ENCODE measurements at places on chromosomes 7 and 10.

- no peak for DNase-seq
Observed at GRCh38 chr7:159195946-159196345, 51.3 kb upstream of the VIPR2 start.

DNA sequence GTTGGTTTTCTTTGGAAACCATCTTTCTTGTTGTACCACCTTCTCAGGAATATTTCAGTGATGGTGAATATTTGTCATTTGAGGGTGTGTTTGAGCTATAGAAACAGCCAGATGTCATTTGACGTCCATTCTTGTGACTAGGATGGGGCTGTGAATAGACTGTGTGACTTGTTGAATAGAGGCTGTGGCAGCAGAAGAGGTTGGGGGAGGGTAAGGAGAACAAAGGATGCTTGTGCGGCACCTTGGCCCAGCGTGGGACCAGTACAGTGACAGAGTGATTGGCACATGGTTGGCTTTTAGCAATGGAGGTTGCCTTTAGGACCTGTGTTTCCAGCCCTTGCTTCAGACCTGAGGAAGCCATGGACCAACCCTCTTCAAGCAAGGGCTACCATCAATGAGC lies 11.3 kb downstream of the DMBT1 start:
- DNase-seq: no peak

DNA sequence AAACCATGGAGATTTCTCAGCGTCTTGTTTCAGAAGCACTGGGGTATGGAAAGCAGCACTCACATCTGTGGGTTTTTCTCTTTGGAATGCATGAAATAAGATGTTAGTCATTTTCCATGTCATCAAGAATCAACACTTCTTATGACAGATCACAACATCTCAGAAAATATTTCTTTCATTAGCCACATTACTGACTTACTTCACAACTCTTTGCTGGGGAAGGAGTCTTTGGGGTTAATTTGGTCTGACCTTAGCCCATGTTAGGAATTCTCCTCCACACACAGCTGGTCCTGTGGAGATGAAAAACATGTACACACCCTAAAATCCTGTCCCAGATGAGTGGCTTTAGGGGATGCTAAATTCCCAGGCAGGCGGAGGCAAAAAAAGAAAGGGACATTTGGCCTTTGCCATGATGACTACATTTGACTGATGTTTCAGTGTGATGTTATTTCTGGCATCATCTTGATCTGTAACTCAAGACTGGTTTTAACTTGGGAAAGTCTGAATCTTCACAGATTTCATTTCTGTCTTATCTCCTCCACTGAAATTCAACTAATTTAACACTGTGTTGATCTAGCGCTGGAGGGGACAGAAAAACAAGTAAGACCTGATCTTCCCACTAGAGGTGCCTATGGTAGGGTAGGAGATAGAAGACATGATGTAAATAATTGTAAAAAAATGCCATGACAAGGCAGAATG lies 363.2 kb downstream of the PRPF18 start:
- no peak for DNase-seq

DNA sequence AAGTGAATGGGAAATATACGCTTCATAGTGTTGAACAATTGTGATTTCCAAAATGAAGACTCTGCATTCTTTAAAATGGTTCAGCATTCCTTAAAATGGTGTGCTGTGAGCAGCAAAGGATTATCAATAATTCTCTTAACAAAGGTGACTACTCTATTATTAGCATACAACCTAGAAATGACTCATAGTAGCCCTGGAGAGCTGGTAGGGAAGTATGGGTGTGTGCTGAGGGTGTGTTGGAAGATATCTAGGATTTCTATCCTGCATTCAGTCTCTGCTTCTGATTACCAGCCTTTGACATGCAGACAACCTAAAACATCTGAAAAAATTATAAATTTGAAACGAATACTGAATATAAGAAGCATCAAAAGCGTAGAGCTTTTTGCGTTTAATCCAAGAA lies 72.5 kb downstream of the SEMA3D start:
- DNase-seq: no peak

DNA sequence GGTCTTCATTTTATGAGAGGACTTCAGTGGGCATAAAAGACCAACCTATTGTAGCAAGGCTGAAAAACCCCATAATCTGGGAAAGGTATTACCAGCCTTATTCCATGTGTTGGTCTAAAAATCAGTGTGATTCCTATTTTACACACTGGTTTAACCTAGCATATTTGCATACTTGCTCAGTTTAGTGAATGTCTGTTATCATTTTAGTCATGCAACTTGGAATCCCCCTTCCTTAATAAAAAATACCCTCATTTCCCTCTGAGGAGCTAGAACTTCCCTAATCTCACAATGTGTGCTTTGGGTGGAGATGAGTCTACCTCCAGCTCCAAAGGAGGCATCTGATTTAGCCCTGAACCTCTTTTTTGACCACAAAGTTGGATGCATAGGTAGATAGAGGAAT lies 312.8 kb upstream of the SORCS1 start:
- DNase-seq: no peak

- DNase-seq: no peak
Observed at GRCh38 chr10:78441010-78441409, 407.3 kb downstream of the RPS24 start.

- DNase-seq: no peak
Observed at GRCh38 chr7:67422601-67423000, 426.0 kb downstream of the TYW1 start.

GRCh38 chr10:97378933-97379921 lies 21.9 kb downstream of the RRP12 start:
- no peak for DNase-seq

GRCh38 chr10:76026176-76026771 lies 594.9 kb downstream of the LRMDA start:
- DNase-seq: no peak

GRCh38 chr7:2215851-2216250 lies 16.9 kb downstream of the MAD1L1 start:
- no peak for DNase-seq

GRCh38 chr7:129163875-129164544 lies 19.5 kb downstream of the TSPAN33 start:
- DNase-seq: no peak

DNA sequence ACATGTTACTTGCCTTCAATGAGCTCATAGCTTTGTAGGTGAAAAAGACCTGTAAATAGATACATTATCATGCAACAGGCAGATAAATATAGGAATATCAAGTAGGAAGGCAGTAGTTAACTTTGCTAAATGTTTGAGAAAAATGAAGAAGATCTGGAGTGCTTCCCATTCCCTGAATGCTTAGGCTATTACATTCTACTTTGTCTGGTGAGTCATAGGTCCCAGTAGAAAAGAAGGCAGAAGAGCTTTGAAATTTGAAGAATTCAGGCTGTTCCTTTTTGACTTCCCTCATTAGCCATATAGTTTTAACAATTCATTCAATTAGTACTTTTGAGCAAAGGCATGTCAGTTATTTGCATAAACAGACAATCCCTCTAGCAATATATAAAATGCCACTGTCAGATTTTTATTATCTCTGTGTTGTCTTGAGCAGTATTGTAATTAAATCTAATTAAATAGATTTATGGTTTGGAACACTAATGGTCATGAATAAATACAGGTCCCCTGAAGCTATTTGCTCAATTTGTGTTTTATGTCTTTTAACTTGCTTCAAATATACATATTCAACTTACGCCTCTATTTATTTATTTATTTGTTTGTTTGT lies 875.0 kb downstream of the REEP3 start:
- no peak for DNase-seq

DNA sequence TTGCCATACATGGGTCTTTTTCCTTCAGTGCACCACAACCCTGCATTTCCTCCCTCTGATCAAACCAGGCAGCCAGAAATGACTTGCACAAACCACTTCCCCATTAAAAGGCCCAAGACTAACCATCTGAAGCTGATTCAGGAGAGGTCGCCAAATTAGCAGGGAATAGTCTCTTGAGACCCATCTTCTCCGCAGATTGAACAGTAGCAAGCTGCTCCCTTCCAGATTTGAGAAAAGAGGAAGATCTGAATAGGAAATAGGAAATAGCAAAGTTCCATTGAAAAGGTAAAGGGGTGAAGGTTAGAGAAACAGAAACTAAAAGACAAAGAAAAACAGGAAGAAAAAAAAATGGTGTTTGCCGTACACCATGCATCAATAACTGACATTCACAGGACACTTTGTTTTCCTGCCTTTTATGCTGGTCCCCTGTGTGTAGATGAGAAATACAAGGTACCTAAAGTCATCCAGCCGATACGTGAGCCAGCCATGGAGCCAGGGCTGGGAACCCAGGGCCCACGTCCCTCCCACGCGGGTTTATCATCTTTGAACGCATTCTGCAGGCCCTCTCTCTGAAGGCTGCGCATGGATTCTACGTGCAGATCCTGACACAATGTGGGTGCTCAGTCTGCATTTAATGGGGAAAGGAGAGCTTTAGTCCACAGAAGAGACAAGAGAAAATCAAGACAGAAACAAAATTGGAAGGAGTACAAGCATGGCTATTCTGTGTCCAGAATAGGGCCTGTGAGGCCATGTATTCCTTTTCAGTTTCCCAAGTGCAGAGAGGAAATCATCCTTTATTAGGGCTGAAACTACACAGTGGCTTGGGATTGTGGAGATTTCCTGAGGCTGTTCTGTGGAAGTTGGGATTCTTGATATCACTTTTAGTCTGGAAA lies 268.4 kb upstream of the NPVF start:
- DNase-seq: peak; percentile 28

- DNase-seq: no peak
Observed at GRCh38 chr7:75740846-75741497, 2.2 kb upstream of the HIP1 start.

- DNase-seq: no peak
Observed at GRCh38 chr7:29140873-29141468, 5.4 kb downstream of the CPVL start.

DNA sequence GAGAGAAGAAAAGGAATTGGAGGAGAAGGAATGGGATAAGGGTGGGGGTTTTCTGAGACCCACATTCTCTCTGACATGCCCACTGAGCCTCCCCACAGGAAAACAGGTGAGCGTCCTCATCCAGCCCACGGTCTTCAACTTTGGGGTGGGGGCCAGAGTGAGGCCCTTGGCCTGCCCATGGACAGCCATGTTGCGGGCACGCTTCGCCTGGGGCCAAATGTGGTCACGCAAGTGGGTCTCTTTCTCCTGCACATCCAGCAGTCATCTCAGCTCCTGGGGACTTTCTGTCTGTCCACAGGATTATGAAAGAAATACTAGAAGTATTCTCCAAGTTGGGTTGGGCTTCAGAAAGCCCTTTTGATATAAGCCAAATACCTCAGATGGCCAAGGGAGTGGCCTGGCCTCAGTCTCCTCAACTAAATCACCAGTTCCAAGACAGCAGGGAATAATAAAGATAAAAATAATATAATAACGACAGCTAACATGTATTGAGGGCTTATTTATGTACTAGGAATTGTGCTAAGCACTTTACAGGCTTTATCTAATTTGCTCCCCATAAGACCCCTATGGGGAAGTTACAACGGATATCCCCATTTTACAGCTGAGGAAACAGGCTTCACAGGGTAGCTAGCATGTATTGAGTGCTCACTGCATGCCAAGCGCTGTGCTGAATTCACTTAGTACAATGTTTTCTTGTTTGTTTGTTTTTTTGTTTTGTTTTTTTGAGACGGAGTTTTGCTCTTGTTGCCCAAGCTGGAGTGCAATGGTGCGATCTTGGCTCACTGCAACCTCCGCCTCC lies 57.2 kb upstream of the LBX1 start:
- no peak for DNase-seq

GRCh38 chr10:3548076-3548475 lies 236.9 kb downstream of the KLF6 start:
- no peak for DNase-seq

DNA sequence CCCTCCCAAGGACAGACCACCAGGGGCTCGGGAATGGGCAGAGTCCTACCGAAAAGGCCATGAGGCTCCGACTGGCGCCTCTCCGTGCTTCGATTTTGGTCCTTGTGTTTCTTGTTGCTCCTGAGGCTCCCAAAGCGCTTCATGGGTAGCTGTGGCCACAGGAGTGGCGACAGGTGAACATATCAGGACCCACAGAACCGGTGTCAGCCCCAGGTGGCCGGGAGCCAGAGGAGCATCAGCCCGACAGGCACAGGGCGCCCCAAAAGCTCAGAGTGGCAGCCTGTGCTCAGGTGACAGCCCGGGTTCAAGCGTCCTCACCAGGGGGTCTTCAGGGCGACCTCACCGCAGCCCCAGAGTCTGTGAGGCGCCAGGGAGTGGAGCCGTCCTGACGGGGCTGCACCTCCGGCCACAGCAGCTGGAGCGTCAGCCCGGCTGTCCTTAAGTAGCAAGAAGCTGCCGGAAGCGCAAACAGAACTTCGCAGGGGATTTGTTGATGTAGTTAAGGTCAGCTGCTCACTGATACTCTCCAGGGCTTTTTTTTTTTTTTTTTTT lies 141.0 kb downstream of the PRKAG2 start:
- DNase-seq: no peak

DNA sequence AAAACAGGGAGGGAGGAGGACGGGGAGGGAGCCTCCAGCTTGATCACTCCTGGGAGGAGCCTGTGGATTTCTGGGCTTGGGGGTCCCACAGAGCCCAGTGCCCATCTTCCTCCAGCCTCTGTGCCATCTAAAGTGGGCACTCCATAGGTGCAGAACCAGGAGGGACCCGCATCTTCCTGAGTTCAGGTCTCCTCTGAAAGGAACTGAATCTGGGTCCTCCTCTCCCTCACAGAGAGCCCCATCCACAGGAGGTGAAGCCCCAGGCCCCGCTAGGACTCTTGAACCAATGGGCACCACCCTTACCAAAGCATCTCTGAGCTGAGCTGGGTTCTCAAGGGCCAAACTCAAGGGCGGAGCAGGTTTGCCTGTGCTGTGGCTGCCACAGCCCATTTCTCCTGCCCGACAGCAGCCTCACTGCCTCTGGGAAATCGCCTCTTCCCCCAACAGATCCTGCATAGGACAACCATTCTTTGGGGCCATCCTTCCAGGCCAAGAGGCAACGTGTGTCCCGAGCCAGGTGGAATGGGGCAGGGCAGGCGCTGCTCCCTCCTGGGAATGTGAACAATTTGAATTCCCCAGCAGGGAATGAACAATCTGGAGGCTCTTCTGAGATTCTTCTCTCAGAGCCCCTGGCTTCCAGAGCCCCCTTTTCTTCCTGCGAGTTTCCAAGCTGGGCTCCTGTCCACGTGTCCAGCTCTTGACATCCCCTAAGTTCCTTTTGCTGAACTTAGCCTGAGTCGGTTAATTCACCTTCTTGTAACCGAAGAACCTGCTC lies 411.0 kb upstream of the FOXK1 start:
- DNase-seq: no peak

DNA sequence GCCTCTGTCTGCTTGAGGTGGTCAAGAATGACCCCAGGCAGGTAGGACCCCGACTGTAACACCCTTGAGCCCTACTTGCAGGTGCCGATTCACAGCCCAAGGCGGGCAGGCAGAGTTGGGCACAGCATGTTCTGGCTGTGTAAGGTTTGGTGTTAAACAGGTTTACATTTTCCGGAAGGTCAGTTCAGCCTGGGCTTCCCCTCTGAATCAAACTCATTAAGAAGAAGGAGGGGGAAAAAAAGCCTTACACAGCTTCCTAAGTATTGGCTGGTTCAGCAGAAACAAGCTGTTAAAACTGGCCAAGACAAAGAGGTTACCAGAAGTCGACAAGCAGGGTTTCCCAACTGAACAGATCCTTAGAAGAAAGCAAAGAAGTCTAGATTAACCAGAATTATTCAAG lies 132.7 kb downstream of the PRPF18 start:
- DNase-seq: no peak

- DNase-seq: no peak
Observed at GRCh38 chr7:148264933-148265557, 325.5 kb upstream of the C7orf33 start.
